Hematopoietic multipotent progenitor cell treated with erythropoietin and hydrocortisone succinate and interleukin-3 and kit ligand, for 17 days (in vitro differentiated cells): ENCODE measurements at places on chromosomes 4 and X.

- DNase-seq: no peak
Observed at GRCh38 chr4:104451573-104451972, 43.1 kb downstream of the CXXC4 start.

DNA sequence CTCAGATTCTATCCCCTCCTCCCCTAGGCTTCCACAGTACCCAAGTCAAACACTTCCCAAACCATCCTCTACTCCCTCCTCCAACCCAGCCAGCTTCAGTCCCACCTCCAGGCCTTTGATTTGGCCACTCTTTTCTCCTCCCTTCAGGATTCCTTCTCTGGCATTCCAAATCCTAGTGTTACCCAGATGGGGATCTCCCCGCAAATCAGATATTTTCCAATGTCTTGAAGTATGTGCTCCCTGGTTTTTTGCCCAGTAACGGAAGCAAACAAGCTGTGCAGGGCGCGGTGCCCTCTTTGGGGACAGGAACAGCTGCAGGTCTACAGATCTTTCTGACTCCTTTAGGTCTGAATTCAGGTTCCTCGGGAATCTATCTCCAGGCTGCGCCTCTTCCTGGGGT lies 2.2 kb upstream of the SYN1 start:
- DNase-seq: no peak

DNA sequence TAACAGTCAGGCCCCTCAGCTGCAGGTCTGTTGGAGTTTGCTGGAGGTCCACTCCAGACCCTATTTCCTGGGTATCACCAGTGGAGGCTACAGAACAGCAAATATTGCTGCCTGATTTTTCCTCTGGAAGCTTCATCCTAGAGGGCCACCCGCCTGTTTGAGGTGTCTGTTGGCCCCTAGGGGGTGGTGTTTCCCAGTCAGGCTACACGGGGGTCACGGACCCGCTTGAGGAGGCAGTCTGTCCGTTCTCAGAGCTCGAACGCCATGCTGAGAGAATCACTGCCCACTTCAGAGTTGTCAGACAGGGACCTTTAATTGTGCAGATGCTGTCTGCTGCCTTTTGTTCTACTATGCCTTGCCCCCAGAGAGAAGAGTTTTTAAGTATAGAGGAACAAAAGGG lies 160.8 kb downstream of the DKK2 start:
- no peak for DNase-seq

DNA sequence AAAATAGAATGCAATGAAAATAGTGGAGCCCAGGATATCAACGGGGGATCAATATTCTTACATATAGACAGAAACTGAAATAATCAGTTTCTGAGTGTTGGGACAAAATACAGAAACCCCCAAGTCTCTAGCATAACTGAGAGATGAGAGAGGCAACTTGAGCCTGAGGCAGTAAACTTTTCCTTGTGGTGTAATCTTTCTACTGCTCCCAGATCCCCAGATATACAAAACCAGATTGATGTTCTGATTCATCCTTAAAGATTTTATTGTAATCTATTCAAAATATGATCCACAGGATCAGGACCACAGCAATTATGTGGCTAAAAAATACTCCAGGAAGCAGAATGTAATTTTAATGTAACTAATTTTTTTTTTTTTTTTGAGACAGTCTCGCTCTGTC lies 2282.6 kb downstream of the ARAP2 start:
- DNase-seq: no peak

- no peak for DNase-seq
Observed at GRCh38 chr4:62455871-62456270, 1255.7 kb downstream of the ADGRL3 start.

GRCh38 chr4:179631321-179631720 lies 2189.1 kb upstream of the AGA start:
- DNase-seq: no peak
